ENCODE measurements at places on chromosomes 4 and X.

GRCh38 chr4:114890773-114891172 lies 222.6 kb downstream of the NDST4 start:
- DNase-seq: no peak

- DNase-seq: no peak
These were observed 54.9 kb downstream of the USP46 start for GRCh38 chr4:52604215-52604614.

DNA sequence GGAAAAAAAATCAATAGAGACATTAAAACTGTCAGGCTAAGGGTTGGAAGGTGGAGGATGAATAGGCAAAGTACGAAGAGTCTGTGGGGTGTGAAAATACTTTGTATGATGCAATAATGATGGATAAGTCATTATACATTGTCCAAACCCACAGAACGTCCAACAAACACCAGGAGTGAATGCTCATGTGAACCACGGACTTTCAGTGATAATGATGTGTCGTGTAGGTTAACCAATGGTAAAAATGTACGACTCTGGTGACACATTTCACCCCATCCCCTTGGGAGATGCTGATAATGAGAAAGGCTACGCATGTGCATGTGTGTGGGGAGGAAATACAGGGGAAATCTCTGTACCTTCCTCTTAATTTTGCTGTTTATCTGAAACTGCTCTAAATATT lies 665.2 kb downstream of the FAT4 start:
- DNase-seq: no peak

GRCh38 chr4:10496200-10496599 lies 39.0 kb upstream of the ZNF518B start:
- DNase-seq: no peak

DNA sequence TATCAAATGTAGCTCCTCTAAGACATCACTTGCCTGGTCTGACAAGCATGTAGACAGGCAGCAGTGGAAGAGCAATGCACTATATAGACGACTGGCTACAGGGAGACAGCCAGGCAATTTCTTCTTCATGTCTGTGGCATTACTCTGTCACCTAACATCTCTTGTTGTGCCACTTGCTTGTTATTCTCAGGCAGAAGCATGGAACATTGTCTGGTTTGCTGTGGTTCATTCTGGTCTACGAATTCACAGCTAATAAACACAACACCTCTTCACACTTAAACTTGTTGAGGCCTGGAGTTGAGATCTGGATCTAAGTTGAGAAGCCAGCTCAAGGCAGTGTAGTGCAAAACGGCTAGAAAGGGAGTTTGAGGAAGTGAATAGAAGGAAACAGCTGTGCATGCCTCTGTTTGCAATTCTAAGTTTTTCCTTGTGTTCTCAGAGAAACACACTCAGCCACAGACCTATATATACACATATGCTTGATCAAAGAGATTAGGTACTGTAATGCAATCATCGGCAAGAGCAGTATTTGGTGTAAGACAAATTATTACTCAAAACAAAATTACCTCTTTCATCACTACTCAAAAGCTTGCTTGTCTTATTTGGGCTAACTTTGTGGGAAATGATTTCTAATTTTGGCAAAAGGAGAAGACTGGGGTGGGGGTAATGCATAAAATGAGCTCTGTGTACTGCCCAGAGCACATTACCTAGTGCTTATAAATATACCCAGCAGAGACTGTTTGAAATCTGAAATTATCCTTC lies 243.8 kb downstream of the PPP3CA start:
- DNase-seq: peak; percentile 23
